ENCODE measurements at places on chromosomes 11 and 22. TPM values are rescaled to one million over a fixed set of nuclear protein-coding genes. Genes with fewer than 3 reads are reported as not detected.

Gene CATSPER1
- not detected for total RNA-seq

Gene PIK3IP1
- total RNA-seq = 2.2 TPM

Gene NCAM1
- 1.6 TPM for total RNA-seq

Gene KRTAP5-10
- not detected for total RNA-seq

Gene MRGPRX3
- not detected for total RNA-seq

DNA sequence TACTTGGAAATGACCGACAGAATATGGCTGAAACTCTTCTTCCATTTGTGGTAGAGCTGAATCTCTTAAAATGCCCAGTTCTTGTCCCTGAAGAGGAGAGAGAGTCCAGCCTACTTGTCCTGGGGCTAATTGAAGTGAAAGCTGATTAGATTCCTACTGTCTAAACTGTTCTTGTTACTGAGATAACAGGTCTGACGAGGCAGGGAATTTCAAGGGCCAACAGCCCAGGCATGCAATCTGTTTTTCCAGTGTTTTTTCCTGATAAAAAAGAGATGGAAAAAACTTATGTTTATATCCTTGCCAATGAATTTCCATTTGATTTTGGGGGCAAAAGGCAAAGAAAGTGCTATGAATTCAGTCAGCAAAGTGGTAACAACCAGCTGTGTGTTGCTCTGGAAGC is 195.5 kb downstream of the ETS1 start:
- H3K36me3 ChIP-seq = no peaks in the 10 kb centered on the region
- no peak overlapping the region for H3K4me3 ChIP-seq
- H3K27me3 ChIP-seq = no peaks in the 10 kb centered on the region
- DNase-seq = no peak
- H3K4me1 ChIP-seq = no peaks in the 10 kb centered on the region

- no peak overlapping the region for H3K4me3 ChIP-seq
- H3K27ac ChIP-seq = no peak overlapping the region
Observed at GRCh38 chr22:41995211-41995610, 3.4 kb upstream of the WBP2NL start.

Gene ACRV1
- not detected for total RNA-seq

DNA sequence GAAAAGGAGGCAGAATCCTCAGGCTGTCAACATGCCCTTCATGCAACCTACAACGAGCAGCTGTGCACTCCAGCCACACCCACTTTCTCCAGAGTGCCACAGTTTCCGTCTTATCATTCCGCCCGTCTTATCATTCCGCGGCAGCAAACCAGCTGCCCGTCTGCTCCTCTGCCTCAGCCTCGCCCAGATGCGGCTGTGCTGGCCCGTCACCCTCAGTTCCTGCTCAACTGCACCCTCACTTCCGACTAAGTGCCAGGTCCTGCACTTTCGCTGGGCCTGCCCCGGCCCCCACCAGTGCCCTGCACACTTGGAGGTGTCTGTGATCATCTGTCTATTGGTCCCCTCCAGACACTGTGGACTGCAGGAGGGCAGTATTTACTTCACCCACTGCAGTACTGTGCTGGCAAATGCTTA is 43.7 kb downstream of the MICAL3 start:
- H3K36me3 ChIP-seq = no peaks in the 10 kb centered on the region
- no peak overlapping the region for H3K4me3 ChIP-seq
- H3K4me1 ChIP-seq = peaks cover 28% of the 10 kb centered on the region

DNA sequence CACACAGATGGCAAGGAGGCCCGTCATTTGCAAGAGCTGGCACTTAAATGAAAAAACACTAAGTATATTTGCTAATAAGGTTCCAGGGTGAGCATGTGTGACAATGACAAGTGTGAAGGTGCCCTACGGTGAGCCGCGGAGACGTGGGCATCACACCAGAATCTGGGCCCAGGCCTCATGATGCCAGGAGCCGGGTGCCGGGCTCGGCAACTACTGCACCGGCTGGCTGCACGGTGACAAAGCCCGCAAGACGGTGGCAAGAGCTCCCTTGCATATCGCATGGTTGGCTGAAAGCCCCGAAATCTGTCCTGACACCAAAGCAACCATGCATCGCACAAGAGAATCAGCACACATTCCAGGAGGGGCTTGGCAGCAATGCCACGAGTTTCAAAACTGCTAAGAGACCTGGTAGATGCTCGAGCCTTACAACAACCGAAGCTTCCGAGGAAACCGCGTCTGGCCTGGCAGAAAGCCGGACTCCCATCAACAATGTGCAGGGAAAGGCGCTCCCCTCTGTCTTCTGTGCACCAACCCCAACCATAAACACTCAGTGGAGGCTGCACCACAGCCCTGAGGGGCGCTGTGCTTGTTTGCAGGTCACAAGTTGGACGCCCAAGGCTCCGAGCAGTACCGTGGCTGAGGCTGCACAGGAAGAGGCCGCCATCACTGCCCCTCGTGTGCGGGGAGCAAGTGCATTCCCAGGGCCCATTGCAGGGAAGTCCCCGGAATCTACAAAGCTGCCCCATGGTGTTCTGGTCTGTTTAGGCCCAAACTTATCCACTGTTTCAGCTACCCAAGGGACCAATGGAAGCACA is 339.7 kb downstream of the CTTN start:
- H3K4me3 ChIP-seq = no peak overlapping the region
- no peak overlapping the region for H3K27ac ChIP-seq
- H3K27me3 ChIP-seq = no peaks in the 10 kb centered on the region

Gene GPHA2
- 0.83 TPM for total RNA-seq

- H3K27me3 ChIP-seq = no peaks in the 10 kb centered on the region
- no peak overlapping the region for H3K4me3 ChIP-seq
Observed at GRCh38 chr11:79720115-79720514, 279.3 kb upstream of the TENM4 start.

DNA sequence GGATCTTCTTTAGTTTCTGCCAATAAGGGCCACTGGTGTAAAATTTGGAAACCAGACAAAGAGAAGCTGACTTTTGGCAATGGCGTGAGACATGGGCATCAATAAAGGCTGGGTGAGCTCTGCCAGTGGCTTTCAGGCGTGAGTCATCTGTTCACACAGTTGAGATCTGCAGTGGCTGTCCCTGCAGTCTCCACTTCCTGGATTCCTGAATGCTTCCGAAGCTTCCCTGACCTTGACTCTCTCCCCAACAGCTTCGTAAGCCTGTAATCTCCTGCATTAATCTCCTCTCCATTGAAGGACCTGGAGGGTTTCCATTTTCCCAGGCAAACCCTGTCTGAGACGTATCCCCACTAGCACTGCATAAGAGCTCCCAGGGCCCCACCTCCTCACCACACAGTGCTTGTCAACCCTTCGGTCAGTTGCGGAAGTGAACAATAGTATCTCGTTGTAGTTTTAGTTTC is 574.7 kb downstream of the TBC1D22A start:
- no peaks in the 10 kb centered on the region for H3K4me1 ChIP-seq
- no peak for DNase-seq
- H3K27me3 ChIP-seq = no peaks in the 10 kb centered on the region
- no peak overlapping the region for H3K27ac ChIP-seq
- no peak overlapping the region for H3K4me3 ChIP-seq
- peaks cover 11% of the 10 kb centered on the region for H3K36me3 ChIP-seq

GRCh38 chr11:64546600-64546999 is 44.4 kb upstream of the SLC22A12 start:
- no peak overlapping the region for H3K27ac ChIP-seq
- no peaks in the 10 kb centered on the region for H3K4me1 ChIP-seq
- no peak overlapping the region for H3K4me3 ChIP-seq
- H3K27me3 ChIP-seq = no peaks in the 10 kb centered on the region

DNA sequence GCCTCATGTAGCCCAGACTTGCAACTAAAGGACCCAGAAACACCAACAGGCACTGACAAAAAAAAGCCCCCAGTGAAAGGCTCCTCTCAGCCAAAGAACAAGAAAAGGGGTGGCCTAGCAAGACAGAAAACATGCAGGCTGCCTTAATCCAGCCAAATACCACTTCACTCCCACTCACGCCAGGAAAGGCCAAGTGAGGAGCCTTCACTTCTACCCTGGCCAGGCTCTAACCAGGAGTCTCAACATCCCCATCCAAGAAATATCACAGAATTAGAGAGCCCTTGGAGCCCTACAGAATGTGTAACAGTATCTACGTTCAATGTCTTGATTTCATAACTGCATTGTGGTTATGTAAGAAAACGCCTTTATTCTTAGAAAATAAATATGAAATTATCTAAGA is 149.0 kb downstream of the APOL5 start:
- DNase-seq = no peak
- H3K36me3 ChIP-seq = no peaks in the 10 kb centered on the region
- H3K4me3 ChIP-seq = no peak overlapping the region
- peaks cover 22% of the 10 kb centered on the region for H3K4me1 ChIP-seq
- no peaks in the 10 kb centered on the region for H3K27me3 ChIP-seq
- no peak overlapping the region for H3K27ac ChIP-seq

- H3K36me3 ChIP-seq = no peaks in the 10 kb centered on the region
- H3K27me3 ChIP-seq = no peaks in the 10 kb centered on the region
- H3K4me3 ChIP-seq = no peak overlapping the region
- no peaks in the 10 kb centered on the region for H3K4me1 ChIP-seq
- no peak for DNase-seq
- no peak overlapping the region for H3K27ac ChIP-seq
Observed at GRCh38 chr11:130945896-130946295, 29.6 kb upstream of the SNX19 start.

GRCh38 chr11:96447208-96448110 is 57.6 kb downstream of the JRKL start:
- DNase-seq = no peak
- no peaks in the 10 kb centered on the region for H3K36me3 ChIP-seq
- no peak overlapping the region for H3K27ac ChIP-seq
- H3K4me3 ChIP-seq = no peak overlapping the region
- no peaks in the 10 kb centered on the region for H3K27me3 ChIP-seq

GRCh38 chr11:74676596-74676995 is 54.6 kb downstream of the CHRDL2 start:
- no peak overlapping the region for H3K27ac ChIP-seq
- H3K27me3 ChIP-seq = no peaks in the 10 kb centered on the region
- DNase-seq = no peak
- no peaks in the 10 kb centered on the region for H3K4me1 ChIP-seq
- no peak overlapping the region for H3K4me3 ChIP-seq

Gene LRRC32
- total RNA-seq = 0.89 TPM

DNA sequence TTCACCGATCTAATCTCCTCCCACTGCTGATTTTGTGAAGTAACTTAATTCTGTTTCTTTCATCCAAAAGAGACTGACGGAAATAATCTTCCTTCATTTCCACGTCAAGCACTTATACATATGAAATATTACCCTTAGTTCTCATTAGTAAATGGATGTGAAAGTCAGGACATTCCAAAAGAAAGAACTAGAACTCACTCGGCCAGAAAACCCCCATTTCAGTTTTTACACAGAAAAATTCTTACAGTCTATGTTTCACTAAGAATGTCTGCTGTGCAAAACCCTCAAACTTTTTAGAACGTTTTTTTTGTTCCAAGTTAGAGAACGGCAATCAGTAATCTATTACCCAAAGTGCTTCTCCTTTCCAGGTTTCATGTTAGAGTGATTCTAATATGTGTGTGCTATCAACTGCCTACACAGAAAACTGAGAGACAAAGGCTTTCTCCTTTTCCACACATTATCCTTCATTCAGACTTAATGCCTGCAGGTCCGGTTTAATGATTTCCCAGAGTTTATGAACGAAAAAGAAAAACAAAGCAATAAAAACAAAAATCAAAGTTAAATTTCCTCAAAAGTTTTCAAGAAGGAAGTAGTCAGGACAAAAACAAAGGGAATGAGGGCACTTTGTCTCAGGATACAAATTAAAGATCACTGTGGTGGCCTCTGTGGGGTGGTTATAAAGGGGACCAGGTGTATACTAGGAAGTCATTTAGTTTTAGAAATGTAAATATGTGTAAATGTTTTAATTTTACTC is 11.3 kb upstream of the SESN3 start:
- DNase-seq = no peak
- no peaks in the 10 kb centered on the region for H3K27me3 ChIP-seq

GRCh38 chr11:134510233-134511040 is 98.4 kb upstream of the B3GAT1 start:
- DNase-seq = no peak
- H3K27ac ChIP-seq = no peak overlapping the region
- no peaks in the 10 kb centered on the region for H3K36me3 ChIP-seq
- no peaks in the 10 kb centered on the region for H3K4me1 ChIP-seq
- H3K4me3 ChIP-seq = no peak overlapping the region

All from GM23338 (cell line).